Fibroblast of skin of left quadriceps (primary cell): ENCODE measurements at places on chromosomes 13 and 19.

- DNase-seq: no peak
These were observed 12.8 kb upstream of the UPF3A start for GRCh38 chr13:114268344-114269280.

DNA sequence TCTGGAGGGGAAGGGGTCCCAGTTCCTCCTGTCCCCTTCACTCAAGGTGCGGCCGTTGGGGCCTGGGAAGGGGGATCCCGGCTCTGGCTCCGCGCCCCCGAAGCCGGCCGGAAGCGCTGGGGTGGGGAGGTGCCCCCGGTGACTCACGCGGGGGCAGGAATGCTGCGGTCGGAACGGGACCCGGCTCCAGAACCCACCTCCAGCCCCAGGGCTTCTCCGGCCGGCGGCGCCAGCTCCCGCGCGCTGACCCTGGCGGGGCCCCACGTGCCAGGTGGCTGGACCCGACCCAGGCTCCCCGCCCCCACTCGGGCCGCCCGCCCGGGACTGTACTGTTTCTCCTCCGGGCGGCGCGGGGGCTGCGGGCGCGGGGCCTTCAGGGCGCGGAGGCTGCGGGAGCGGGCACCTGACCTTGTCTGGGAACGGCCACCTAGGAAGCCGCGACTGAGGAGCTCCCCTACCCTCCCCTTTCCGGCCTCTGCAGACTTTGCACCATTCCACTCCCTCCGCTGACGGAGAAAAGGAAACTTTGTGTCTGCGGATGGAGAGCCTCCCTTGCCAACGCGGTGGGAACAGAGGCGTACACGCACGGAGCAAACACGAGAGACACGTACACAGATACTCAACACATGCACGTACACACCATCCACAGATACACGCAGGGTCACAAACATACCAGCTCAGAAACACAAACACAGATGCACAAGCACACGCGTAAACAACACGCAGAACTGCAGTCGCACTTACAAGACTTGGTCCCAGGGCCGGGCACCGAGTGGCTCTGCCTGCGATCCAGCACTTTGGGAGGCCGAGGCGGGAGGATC, 7.2 kb downstream of the AXL start:
- DNase-seq: no peak

DNA sequence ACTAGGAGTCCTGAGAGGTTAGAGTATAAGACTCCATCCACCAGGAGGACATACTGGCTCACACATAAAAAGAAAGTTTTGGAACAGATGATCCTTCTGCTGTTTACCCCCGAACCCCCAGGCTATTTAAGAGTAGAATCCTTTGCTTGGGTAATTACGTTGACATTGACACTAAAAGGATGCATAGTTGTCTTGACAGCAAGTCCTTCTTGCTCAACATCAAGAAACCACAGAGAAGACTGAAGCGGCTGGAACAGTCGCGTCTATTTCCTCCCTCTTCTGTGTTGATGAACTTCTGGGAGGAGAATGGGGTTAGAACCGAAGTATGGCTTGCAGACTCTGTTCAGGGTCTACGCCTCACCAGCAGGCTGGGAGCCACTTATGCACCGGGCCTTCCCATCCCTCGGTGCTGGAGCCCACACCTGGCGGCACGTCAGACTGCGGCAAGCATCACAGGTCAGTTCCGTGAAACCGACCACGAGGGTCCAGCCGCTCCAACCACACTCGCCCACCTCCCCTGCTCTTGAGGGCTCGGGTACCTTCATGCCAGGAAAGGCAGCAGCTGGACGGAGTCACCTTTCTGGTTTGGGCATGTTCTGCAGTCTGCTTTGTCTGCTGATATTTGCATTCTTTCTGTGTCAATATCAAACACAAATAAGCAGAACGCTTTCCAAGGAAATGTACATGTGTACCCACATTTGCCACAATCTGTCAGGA, 42.4 kb upstream of the RANBP3 start:
- DNase-seq: no peak

GRCh38 chr19:48624791-48625723, 5.8 kb downstream of the SPHK2 start:
- DNase-seq: no peak

DNA sequence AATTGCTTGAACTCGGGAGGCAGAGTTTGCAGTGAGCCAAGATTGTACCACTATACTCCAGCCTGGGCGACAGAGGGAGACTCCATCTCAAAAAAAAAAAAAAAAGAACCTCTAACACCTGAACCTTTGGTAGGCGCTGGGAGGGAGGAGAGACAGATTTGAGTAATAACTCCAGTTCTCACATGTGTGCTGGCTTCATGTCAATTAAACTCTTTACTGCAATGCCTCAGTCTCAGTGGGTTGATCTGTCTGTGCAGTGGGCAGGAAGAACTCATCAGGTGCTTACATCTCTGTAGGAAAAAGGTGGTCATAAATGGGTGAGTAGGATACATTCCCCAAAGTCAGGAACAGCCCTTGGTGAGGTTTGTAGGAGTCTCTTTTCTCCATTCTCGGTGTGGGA, 85.1 kb upstream of the ABCC4 start:
- no peak for DNase-seq

GRCh38 chr19:38656171-38656981, 8.9 kb downstream of the ACTN4 start:
- DNase-seq: no peak

- DNase-seq: no peak
These were observed 60.8 kb downstream of the KLF5 start for GRCh38 chr13:73119612-73120011.

- no peak for DNase-seq
These were observed at the start of gene SSC5D for GRCh38 chr19:55487924-55488687. Gene SSC5D (plus strand): TSS chr19:55488436. CDS start chr19:55488590, 154 bp downstream.

- no peak for DNase-seq
These were observed 187.6 kb downstream of the PCDH9 start for GRCh38 chr13:67042556-67042955.

DNA sequence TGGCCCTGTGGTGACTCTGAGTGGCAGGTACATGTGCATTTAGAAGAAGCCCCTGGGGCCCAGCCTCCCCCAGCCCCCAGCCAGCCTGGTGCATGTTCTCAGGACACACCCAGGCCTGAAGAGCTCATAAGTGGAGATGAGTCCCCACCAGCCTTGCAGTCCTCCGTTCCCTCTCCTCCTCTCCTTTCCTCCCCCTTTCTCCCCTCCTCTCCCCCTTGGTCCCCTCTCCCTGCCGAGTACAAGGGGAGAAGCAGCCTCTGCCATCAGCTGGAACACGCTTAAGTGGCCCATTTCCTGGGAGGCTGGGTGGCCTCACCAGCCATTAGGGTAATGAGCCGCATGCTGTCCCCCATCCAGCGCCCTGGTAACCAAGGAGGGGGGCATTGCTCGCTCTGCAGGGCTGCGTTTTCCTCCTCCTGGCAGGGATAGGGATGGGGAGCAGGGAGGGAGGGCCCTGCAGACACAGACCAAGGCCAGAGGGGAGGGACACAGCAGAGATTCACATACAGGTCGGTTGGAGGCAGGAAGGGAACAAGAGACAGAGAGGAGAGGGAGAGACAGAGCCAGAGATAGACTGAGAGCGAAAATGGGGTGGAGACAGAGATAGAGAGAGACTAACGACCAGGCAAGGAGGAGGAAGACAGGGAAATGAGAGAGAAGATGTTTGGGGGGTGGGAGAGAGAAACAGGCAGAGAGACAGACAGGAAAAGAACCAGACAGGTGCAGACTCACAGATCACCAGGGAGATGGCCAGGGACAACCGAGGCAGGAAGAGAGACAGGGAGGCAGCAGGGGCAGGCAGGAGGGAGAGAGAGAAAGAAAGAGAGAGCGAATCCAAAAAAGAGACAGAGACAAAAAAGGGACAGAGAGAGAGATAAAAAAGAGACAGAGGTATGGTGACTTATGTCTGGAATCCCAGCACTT, 19.3 kb upstream of the DPP9 start:
- no peak for DNase-seq

GRCh38 chr19:33724021-33724720, 72.5 kb upstream of the KCTD15 start:
- DNase-seq: no peak

GRCh38 chr19:45763691-45764294, 5.3 kb downstream of the SIX5 start:
- no peak for DNase-seq

- DNase-seq: no peak
These were observed at the start of gene HSPB6 for GRCh38 chr19:35756377-35757230. Gene HSPB6 (minus strand): TSS chr19:35757029. CDS start chr19:35757008, 21 bp downstream.

- no peak for DNase-seq
These were observed 34.0 kb downstream of the ARHGEF18 start for GRCh38 chr19:7382694-7383093.

DNA sequence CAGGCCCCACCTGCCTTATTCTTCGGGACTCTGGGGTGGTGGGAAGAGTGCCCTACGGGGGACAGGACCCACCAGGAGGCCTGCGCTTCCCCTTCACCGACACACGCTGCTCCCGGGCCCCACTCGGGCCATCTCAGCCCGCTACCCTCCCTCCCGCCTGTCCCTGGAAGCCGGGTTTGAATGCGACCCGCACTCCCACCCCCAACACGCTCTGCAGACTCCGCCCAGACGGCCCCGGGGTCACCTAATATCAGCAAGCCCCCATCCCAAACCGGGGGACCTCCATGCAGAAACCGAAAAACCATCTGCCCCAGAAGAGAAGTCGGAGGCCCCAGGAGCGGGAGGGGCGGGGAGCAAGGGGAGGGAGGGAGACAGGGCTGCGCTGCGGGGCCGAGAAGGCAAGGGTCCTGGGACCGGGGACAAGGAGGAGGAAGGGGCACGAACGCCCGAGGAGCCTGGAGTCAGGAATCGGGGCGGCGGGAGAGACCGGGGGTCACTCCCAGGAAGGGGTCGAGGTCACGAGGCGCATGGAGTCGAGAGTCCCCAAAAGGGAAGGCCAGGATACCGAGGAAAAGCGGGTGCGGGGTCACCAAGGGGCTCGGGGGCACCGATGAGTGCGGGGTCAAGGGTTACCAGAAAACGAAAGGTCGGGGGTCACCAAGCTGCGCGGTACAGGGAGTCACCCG, 766 bp downstream of the SBNO2 start:
- DNase-seq: no peak
